ENCODE measurements at places on chromosomes 6 and 20.

GRCh38 chr6:131854803-131855202 is 47.0 kb downstream of the ENPP1 start:
- ATAC-seq = no peak

DNA sequence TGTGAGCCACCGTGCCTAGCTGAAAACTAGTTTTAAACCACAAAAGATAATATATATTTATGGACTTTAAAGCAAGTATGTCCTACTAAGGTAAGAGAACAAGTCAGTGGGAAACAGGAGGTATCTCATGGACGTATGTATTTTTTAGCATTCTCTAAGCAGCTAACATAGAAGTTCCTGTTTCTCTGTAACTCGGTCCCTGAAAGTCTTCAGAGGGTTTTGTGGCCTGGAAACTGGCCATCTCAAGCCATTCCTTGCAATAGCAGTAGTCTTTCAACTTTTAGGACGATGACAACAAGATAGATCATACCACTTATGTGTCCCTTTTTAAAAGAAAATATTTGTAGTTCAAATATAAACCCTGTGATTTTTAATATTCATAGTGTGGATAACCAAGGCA is 95.6 kb upstream of the RALGAPA2 start:
- no peak for ATAC-seq

- no peak for ATAC-seq
Measured at GRCh38 chr20:52204136-52204535, 12.6 kb upstream of the ZFP64 start.

DNA sequence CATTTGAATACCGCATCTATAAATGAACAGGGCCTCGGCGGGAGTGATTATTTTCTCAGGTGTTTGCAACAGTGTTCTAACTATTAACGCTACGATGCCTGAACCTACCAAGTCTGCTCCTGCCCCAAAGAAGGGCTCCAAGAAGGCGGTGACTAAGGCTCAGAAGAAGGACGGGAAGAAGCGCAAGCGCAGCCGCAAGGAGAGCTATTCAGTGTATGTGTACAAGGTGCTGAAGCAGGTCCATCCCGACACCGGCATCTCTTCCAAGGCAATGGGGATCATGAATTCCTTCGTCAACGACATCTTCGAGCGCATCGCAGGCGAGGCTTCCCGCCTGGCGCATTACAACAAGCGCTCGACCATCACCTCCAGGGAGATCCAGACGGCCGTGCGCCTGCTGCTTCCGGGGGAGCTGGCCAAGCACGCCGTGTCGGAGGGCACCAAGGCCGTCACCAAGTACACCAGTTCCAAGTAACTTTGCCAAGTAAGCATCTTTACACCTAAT is 70.9 kb downstream of the HFE start:
- peak; percentile 70 for ATAC-seq

- ATAC-seq = no peak
Measured at GRCh38 chr6:15420959-15421438, 175.1 kb downstream of the JARID2 start.

DNA sequence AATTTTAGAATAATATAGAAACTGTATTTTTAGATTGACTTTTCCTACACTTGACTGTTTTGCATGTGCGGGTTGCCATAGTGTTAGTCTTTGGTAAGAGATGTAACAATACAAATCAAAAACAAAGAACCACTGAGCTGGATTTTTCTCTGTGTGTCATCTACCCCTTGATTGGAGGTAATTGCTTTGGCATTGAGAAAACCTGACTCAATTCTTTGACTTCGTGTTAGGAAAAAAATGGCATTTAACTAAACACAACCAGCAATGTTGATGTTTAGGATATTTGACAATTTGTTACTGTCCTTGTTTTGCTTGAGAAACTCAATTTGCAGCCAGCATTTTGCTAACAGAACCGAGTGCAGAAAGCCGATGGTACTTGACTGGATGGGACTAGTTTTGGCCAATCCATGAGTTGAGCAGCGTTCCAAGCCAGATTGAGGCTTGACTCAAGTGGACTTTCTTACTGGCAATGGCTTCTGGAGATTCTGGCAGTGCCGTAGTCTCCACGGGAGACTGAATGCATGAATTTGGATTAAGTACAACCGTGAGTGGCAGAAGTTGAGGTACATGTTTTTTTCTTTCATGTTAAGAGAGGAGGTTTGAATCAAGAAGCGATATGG is 17.1 kb downstream of the TPBG start:
- no peak for ATAC-seq

- ATAC-seq = no peak
Measured at GRCh38 chr6:147951726-147952125, 390.9 kb upstream of the SASH1 start.

GRCh38 chr6:162615016-162615705 is 112.4 kb downstream of the PRKN start:
- no peak for ATAC-seq

- ATAC-seq = no peak
Measured at GRCh38 chr6:100447900-100448748, 16.6 kb downstream of the SIM1 start.

DNA sequence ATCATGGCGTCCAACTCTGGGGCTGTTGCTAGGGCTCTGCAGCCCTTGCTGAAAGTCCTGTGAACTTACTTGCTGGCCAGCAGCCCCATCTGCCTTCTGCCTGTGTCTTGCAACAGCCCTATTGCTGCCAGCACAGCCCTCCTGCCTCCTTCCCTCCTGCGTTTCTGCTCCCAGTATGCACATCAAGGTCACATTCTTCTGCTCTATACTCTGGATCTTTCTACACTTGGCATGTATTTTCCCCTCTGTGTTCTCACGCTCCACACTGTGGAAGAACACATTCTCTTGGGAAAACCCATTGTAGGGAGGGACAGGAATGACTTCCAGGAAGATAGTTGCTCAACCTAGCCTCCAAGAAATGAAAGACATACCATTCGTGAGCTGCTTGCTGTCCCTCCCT is 80.9 kb upstream of the PHACTR2 start:
- ATAC-seq = no peak

DNA sequence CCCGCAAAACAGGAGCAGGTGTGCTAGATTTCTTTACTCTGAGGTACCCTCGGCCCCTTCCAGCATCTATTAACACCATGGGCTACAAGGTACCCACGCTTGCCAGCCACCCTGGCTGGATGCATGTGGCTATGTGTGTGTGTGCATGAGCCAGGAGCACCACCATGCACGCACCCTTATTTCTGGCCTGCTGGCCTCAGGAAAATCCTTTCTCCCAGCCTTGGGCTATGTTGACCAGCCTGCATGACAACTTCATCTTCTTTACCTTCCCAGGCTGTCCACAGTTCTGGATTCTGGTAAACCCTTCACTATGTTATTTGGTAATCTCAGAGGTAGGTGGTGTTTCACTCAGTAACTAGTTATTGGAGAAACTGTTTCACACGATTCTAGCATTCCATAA is 40.4 kb downstream of the GPR6 start:
- no peak for ATAC-seq

DNA sequence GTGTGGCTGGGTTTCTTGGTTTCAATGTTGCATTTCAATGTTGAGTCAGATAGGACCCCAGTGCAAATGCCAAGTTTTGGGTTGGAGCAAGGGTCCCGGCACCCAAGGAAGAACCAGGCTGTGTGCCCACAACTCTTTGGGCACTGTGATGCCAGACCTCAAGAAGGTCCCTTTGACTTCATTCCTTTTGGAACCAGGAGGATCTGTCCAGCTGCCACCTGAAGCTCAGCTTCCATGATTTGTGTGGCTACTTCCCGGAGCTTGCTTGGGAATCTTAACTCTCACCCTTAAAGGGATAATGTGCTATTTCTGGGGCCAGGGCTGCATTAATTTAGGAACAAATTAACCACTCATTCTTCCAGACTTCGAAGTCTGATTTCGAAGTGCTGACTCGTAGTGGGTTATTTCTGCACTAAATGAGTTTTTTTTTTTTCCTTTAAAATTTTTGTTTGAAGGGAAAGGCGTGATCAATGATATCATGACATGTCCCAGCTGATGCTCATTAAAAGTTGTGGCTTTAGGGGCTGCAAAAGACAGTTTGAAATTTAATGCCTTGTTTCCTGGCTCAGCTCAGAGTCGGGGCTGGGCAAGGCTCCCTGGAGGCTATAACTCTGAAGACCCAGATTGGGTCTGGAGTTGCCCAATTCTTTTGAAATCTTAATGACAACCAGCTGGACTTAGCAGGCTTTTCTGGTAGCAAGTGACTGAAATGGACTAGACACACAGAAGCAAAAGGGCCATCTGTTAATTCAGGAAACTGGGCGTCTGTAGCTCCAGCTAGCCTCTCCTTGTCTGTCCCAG is 24.0 kb upstream of the PHACTR3 start:
- ATAC-seq = no peak

- ATAC-seq = peak; percentile 50
Measured at GRCh38 chr20:63442100-63442493, 30.4 kb downstream of the KCNQ2 start.

DNA sequence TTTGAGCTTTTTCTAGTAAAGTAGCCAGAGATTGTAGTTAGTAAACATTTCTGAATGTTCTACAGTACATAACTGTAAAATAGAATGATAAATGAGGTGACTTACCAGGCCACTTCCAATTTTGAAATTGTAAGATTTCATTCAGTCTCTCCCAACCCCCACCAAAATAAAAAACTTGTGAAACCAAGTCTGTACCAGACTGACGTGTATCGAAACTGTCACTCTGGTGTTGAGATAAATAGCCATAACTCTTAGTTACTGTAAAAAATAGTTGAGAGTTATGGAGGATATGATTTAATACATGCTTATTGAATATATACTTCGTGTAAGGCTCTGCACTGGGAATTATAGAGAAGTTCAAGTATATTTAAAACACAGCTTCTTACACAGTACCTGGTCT is 455.7 kb downstream of the PLCB1 start:
- ATAC-seq = no peak

GRCh38 chr6:166106076-166106686 is 61.5 kb downstream of the TBXT start:
- ATAC-seq = peak; percentile 72

DNA sequence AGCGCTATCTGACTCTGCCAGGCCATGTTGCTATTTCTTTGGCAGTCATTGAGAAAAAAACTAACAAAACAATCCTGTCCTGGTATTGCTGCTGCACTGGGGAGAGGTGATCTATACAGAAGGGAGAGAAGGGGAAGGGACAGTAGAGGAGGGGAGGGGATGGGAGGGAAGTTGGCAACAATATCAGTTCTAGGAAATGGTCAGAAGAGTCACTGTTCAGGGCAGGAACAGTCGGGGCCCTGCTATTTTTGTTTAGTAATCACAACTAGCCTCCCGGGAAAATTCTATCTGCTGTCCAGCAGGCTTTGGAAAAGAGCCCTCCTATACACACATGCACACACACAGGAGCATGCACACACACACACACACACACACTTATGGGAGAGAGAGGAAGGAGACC is 142.3 kb upstream of the CARMIL1 start:
- ATAC-seq = peak; percentile 36

DNA sequence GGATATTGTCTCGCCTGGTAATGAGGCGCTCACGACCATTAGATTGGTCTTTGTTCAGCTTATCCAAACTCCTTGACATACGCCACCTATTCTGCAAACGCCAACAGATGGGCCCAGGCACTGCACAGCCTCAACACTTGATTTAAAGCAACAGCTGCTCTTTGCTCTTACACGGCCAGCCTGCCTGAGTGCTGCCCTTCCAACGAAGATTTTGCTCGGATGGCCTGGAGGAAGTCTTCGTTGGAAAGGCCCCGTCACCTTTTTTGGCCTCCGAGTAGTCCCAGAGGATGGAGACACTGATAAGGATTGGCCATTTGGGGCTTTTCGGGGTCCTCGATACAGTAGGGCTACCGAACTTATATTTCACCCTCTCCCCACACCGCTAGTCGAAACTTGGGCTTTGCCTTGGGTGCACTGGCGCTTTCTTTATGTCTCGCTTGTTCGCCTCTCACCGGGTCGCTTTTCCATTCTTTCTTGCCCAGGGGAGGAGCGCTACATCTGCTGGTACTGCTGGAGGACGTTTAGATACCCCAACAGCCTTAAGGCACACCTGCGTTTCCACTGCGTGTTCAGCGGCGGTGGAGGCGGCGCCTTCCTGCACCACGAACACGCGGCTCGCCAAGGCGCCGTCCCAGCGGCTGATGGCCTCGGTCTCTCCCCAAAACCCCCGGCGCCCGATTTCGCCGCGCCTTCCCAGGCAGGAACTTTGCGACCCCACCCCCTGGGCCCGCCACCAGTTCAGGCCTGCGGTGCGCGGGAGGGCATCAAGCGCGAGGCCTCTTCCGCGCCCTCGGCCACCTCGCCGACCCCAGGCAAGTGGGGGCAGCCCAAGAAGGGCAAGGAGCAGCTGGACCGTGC is 6.1 kb downstream of the PRDM13 start:
- no peak for ATAC-seq

DNA sequence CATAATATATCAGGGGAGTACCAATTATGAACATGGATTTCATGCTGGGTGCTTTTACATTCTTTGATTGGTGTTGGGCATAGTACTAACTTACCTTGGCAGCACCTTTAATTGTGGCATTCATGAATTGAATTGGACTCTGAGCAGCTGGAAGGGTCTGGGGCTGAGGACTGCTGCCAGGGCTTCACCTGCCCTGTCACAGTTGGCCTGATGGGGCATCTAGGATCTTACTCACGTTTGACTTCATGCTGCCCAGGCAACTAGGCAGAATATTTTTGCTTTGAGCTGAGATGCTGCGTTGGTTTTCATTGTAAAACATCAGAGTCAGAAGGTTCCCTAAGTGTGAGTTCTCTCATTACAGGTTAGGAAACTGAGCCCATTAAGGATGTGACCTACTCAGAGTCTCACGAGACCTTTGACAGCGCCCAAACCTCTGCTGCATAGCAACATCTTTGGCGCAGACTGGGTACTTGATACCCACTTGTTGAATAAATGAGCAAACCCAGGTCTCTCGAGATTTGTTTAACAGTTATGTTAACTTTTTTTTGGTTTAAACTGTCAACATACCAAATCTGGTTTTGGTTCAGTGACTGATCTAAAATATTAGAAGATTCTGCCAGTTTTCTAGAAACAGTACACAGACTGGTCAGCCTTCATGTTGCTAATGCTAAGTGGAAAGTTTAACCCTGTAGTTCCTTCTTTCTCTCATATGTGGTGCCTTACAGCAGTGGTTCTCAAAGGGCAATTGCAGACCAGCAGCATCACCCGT is 104.9 kb downstream of the TCP11 start:
- ATAC-seq = no peak

GRCh38 chr20:32941155-32941885 is 62.9 kb downstream of the SUN5 start:
- no peak for ATAC-seq

DNA sequence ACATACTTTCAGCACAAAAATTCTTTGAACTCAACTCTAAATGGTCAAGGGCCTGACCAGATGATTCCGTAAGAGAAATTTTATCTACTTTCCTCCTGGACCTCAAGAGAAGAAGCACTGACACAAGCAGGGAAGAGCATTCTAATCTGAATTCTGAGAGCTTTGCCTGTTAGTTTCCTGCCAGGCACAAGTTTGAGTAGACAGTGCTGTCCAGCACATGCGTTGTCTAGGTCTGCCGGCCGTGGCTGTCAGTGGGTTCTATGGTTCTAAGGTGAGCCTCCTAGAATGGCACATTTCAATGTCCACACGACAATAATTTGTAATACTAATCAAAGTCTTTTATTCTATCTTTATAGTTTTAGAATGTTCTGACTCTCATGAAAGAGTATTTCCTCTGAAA is 91.9 kb downstream of the RFPL4B start:
- ATAC-seq = no peak

- ATAC-seq = no peak
Measured at GRCh38 chr20:15033269-15033668, 695.9 kb upstream of the FLRT3 start.

GRCh38 chr20:10465135-10465534 is 30.0 kb downstream of the SLX4IP start:
- no peak for ATAC-seq

GRCh38 chr6:112013051-112013450 is 40.9 kb upstream of the CCN6 start:
- ATAC-seq = no peak

- ATAC-seq = no peak
Measured at GRCh38 chr20:2244993-2245392, 50.8 kb upstream of the TGM3 start.
